Colonic mucosa (tissue), 4 donors: ENCODE measurements at places on chromosomes 3 and 15. TPM values are rescaled to one million over a fixed set of nuclear protein-coding genes. Genes with fewer than 3 reads are reported as not detected.
A peak's percentile ranks its signal among the peaks of the same experiment; 100 is the strongest.

- H3K4me1 ChIP-seq: no peaks in the 10 kb centered on the region
- DNase-seq: no peak
Measured at GRCh38 chr3:160052385-160053047, 63.9 kb downstream of the IL12A start.

DNA sequence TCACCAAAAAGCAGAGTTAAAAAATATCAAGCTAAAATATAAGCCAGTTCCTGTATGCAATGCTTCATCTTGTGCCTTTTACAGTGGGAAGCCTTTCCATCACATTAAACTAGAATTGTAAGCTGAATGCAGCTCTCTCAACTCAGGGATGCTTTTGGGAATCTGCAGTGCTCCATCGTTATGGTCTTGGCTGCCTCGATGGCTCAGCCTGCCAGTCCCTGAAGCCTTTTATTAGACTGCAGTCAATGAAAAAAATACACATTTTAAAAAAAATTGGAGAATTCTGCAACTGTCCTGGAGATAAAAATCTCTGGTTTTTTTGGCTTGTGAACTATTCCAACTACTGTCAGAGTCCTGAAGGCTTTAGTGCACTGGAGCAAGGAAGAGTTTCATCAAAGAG is 53.0 kb downstream of the FRMD4B start:
- no peak overlapping the region for H3K4me3 ChIP-seq
- no peak overlapping the region for H3K27ac ChIP-seq
- no peaks in the 10 kb centered on the region for H3K36me3 ChIP-seq
- no peaks in the 10 kb centered on the region for H3K4me1 ChIP-seq

- H3K36me3 ChIP-seq: no peaks in the 10 kb centered on the region
- H3K4me1 ChIP-seq: no peaks in the 10 kb centered on the region
- DNase-seq: no peak
- no peak overlapping the region for H3K27ac ChIP-seq
- H3K4me3 ChIP-seq: no peak overlapping the region
Measured at GRCh38 chr3:114714237-114714636, 420.4 kb downstream of the TIGIT start.

- H3K27ac ChIP-seq: no peak overlapping the region
- DNase-seq: no peak
- H3K4me3 ChIP-seq: peak overlapping the region; percentile 82
- no peaks in the 10 kb centered on the region for H3K27me3 ChIP-seq
- H3K36me3 ChIP-seq: no peaks in the 10 kb centered on the region
Measured at GRCh38 chr15:51621155-51621765, 1.3 kb downstream of the DMXL2 start.

- H3K4me1 ChIP-seq: no peaks in the 10 kb centered on the region
- no peak overlapping the region for H3K4me3 ChIP-seq
- no peaks in the 10 kb centered on the region for H3K36me3 ChIP-seq
- no peak for DNase-seq
- H3K27ac ChIP-seq: no peak overlapping the region
- no peaks in the 10 kb centered on the region for H3K27me3 ChIP-seq
Measured at GRCh38 chr3:175898194-175898593, 1039.1 kb downstream of the NAALADL2 start.

DNA sequence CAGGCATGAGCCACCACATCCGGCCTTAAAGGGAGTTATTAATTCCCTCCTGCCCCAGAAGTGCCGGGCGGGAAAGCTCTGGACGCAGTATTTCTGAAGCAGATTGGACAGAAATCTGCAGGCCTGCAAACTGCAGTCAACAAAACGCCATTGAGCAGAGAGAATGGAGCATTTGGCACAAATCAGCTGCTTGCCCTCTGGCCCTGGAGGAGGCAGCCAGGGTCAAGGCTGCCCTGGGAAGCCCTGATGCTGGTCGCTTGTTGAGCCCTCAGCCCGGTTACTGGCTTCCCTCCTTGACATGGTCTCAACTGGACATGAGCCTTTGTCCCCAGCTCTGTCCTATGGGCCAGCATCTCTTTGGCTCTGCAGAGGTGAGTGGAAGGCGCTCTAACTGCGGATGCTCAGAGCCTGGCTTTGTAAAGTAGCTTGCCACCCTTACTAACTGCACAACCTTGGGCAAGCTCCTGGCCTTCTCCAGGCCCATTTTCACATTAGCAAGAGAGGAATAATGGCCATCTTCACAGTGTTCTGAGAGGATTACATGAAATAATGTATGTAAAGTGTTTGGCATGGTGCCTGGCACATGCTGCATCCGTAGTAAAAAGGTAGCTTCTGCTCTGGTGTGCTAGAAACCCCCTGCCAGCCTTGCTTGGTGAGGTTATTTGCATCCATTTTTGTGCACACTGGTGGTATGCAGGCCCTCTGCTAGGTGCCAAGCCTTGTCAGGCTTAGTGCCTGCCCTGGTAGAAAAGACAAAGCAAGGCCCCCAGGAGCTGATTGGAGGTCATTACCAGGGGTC is 4.1 kb downstream of the SEMA4B start:
- no peak overlapping the region for H3K4me3 ChIP-seq
- H3K36me3 ChIP-seq: no peaks in the 10 kb centered on the region
- DNase-seq: no peak
- H3K4me1 ChIP-seq: peaks cover 15% of the 10 kb centered on the region
- no peak overlapping the region for H3K27ac ChIP-seq

DNA sequence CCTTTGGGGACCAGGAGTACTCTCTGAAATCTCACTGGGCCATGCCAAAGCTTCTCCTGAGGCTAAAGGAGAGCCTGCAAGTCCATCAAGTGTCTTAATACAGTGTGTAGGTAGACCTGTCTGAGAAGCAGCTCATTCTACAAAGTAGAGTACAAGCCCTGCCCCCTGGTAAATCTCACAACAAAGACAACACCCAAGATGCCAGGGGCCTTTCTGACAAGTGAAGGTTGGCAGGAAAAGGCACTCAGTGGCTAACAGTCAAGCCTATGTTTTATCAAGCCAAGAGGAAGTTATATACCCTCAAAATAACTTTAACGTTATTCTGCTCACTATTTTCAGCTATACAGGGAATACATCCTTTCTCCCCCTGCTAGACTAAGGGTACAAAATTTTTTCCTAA is 58.3 kb downstream of the NMNAT3 start:
- DNase-seq: no peak
- no peaks in the 10 kb centered on the region for H3K27me3 ChIP-seq
- H3K4me1 ChIP-seq: no peaks in the 10 kb centered on the region
- H3K4me3 ChIP-seq: no peak overlapping the region

- H3K27ac ChIP-seq: no peak overlapping the region
- H3K27me3 ChIP-seq: no peaks in the 10 kb centered on the region
- no peak for DNase-seq
- no peak overlapping the region for H3K4me3 ChIP-seq
- H3K36me3 ChIP-seq: no peaks in the 10 kb centered on the region
Measured at GRCh38 chr15:38795471-38796245, 231.0 kb upstream of the RASGRP1 start.

DNA sequence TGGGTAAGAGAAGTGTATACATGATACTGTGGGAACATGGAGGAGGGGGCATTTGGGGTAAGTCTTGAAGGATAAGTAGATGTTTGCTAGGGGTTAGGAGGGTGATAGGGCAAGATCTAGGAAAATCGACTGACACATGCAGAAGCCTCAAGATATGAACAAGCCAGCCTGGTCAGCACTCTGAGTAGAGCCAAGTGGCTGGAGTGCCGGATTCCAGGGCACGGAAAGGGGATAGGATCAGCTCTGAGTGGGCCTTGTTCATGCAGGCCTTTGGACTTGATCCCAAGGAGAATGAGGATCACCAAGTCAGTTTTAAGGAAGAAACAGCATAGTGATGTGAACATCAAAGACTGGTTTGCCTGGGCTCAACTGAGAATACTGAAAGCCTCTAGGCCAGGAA is 24.3 kb upstream of the MANF start:
- H3K4me1 ChIP-seq: no peaks in the 10 kb centered on the region
- H3K4me3 ChIP-seq: no peak overlapping the region
- no peaks in the 10 kb centered on the region for H3K27me3 ChIP-seq

- H3K4me3 ChIP-seq: no peak overlapping the region
- H3K4me1 ChIP-seq: peaks cover 5% of the 10 kb centered on the region
- peaks cover 5% of the 10 kb centered on the region for H3K36me3 ChIP-seq
- DNase-seq: no peak
- no peaks in the 10 kb centered on the region for H3K27me3 ChIP-seq
- no peak overlapping the region for H3K27ac ChIP-seq
Measured at GRCh38 chr3:52682016-52682415, 3.7 kb downstream of the PBRM1 start.

- no peaks in the 10 kb centered on the region for H3K4me1 ChIP-seq
- H3K36me3 ChIP-seq: no peaks in the 10 kb centered on the region
Measured at GRCh38 chr3:10964537-10965167, 27.9 kb upstream of the SLC6A1 start.

DNA sequence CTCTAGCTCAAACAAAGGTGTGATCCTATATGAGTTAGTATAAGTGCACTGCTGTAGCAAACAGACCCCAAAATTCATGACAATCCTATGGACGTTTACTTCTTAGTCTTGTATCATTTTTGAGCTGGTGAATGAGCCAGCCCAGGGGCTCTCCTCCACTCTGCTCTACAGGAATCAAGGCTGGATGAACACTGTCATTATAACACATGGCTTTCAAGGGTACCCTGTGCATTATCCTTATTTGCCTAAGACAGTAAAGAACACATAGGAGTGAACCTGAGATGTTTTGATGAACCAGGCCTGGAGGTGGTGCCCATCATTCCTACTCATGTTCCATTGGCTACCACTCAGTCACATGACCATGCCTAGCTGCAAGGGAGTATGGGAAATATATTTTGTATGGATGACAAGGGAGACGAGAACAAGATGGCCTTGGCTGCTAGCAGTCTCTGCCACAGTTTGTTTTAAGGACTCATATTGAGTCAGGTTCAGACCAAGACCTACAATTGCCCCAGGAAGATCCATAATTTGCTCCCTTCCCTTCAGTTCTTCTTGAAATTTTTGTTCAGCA is 107.4 kb upstream of the HES1 start:
- no peaks in the 10 kb centered on the region for H3K4me1 ChIP-seq
- no peaks in the 10 kb centered on the region for H3K27me3 ChIP-seq
- no peak overlapping the region for H3K4me3 ChIP-seq
- no peak overlapping the region for H3K27ac ChIP-seq
- no peaks in the 10 kb centered on the region for H3K36me3 ChIP-seq

DNA sequence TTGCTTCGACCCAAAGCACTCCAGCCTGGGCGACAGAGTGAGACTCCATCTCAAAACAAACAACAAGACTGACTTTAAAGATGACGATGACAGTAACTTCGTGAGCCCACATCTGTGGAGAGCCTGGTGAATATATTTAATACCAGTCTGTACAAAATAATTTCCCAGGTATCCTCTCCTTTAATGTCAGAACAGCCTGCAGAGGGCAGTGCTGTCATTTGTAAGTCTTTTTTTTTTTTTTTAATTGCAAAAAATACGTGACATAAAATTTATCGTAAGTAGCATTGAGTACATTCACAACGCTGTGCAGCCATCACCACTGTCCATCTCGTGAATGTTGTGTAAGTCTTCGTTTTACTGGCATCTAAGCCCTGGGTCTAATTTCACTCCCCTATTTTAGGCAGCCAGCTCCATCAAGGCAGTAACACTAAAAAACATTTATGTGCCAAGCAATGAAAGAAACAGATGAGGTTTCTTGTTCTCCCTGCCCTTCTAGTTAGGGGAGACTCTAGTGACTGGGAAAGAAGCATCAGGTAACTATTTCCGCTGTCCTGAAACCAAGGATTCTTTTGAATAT is 1.4 kb downstream of the HTD2 start:
- H3K27ac ChIP-seq: peak overlapping the region; percentile 92
- DNase-seq: peak; percentile 39
- H3K36me3 ChIP-seq: peaks cover 8% of the 10 kb centered on the region
- peak overlapping the region; percentile 78 for H3K4me3 ChIP-seq

- H3K27me3 ChIP-seq: no peaks in the 10 kb centered on the region
- no peak for DNase-seq
- H3K27ac ChIP-seq: no peak overlapping the region
- H3K36me3 ChIP-seq: no peaks in the 10 kb centered on the region
- H3K4me1 ChIP-seq: no peaks in the 10 kb centered on the region
- no peak overlapping the region for H3K4me3 ChIP-seq
Measured at GRCh38 chr3:11611341-11611799, 32.3 kb downstream of the VGLL4 start.

- H3K4me1 ChIP-seq: no peaks in the 10 kb centered on the region
- no peak overlapping the region for H3K4me3 ChIP-seq
- H3K36me3 ChIP-seq: no peaks in the 10 kb centered on the region
- no peaks in the 10 kb centered on the region for H3K27me3 ChIP-seq
- DNase-seq: no peak
Measured at GRCh38 chr3:41681479-41681878, 280.4 kb downstream of the ULK4 start.

Gene CASR
- total RNA-seq: 0.16 TPM

Gene PLIN1
- total RNA-seq: 0.90 TPM

Gene CCDC14
- total RNA-seq: 70.1 TPM

Gene CLDN11
- total RNA-seq: 1.3 TPM

Gene GRK7
- total RNA-seq: not detected

Gene TPRG1
- total RNA-seq: 1.1 TPM

Gene SPTBN5
- total RNA-seq: 2.3 TPM

Gene CPLX3
- not detected for total RNA-seq
